ENCODE measurements at places on chromosomes 13 and 19.

DNA sequence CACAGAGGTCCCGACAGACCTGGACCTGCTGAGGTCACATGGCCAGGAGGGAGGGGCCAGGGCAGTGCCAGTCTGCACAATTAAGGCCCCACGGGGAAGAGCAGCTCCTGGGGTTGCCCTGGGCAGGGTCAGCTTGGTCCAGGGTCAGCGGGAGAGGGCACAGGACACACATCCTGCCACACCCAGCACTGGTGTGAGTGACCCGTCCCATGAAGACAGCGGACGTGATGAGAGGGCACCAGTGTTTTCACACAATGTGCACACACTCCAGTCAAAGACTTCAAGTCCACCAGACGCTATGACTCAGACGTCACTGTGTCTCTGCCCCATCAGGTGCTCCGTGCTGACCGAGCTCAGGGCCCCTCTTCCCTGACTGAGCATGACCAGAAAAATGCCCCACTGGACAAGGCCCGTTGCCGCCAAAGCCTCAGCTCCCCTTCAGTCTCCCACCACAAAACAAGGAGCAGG, 4.2 kb downstream of the TMEM259 start:
- peaks cover 45% of the 10 kb centered on the region for H3K4me1 ChIP-seq
- peak overlapping the region; percentile 74 for H3K27ac ChIP-seq
- peaks cover 11% of the 10 kb centered on the region for H3K36me3 ChIP-seq
- DNase-seq = no peak
- H3K4me3 ChIP-seq = peak overlapping the region; percentile 8

DNA sequence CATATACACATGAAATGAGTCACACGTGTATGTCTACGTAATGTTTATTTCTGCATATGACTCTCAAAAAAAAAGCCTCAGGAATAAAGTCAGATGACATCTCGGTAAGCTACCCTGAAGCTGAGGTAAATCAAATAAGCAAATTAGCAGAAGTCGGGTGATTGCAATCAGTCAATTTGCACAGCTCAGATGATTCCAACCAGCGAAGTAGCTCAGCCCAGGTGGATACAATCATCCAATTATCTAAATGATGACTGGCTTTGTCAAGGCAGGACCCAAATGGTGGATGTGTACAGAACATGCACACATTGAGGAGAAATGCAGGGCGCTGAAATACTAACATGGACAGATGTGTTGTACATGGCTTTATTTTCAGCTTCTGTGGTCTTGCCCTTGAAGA, 148.5 kb downstream of the ZNF486 start:
- DNase-seq = no peak
- no peaks in the 10 kb centered on the region for H3K4me1 ChIP-seq
- no peaks in the 10 kb centered on the region for H3K36me3 ChIP-seq

DNA sequence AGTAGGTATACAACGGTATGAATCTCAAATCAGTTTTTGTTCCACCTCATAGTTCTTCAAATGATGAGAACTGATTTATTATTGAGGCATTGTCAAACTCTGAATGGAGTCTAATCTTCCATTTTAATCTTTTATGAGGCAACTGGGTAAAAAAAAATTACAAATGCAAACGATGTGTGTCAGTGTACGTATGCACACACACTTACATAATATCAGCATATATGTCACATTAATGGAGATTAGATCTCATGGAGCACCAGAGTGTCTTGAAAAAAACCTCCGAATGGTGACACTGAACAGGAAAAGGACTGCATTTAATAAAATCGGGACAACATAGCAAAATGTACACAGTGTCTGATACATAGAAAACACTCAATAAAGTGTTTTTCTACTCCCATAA, 842.7 kb downstream of the EFNB2 start:
- H3K27me3 ChIP-seq = no peaks in the 10 kb centered on the region
- H3K4me1 ChIP-seq = no peaks in the 10 kb centered on the region
- H3K4me3 ChIP-seq = no peak overlapping the region
- no peaks in the 10 kb centered on the region for H3K36me3 ChIP-seq

- peaks cover 13% of the 10 kb centered on the region for H3K27me3 ChIP-seq
- no peak for DNase-seq
- H3K27ac ChIP-seq = no peak overlapping the region
- H3K36me3 ChIP-seq = no peaks in the 10 kb centered on the region
- no peak overlapping the region for H3K4me3 ChIP-seq
Observed at GRCh38 chr13:23500849-23501248, 67.3 kb upstream of the SACS start.

DNA sequence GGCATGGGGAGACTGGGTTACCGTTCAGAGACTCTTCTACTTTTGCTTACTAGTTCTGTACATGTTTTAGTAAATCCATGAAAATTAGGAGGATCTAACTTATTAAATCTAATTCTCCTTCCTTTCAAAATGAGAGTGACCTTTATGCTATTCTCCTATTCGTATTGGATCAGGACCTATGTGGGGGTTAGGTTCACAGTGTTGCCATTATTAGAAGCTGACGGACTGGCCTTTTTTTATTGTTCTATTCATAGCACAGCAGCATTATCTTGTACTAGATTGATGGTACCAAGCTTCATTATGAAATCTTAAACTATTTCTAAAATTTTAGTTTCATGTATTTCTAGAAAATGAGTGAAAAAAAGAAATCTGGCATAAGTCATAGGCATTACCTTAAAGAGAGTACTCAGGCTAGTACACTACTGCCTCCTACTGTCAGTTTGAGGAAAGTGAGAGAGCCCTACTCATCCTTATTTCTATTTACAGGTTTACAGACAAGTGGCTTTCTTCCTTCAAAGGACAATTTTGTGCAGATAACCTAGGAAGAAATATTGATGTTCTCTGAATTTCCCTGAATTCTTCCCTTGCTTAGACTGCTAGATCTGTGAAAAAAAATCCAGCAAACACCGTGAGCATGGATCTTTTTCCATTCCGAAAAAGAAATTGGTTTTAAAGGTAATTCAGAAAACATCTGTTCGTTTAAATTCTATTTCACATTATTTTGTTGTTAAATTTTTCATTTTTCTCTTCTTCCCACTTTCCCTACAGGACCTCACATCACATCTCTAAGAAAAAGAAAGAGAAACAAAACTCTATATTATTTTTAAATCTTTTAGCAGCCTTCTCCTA, 485.5 kb downstream of the DIAPH3 start:
- H3K27ac ChIP-seq = no peak overlapping the region
- H3K36me3 ChIP-seq = no peaks in the 10 kb centered on the region
- no peak overlapping the region for H3K4me3 ChIP-seq
- H3K4me1 ChIP-seq = no peaks in the 10 kb centered on the region
- DNase-seq = no peak

GRCh38 chr19:10911579-10912363, 16.7 kb downstream of the YIPF2 start:
- H3K27ac ChIP-seq = no peak overlapping the region
- DNase-seq = no peak
- H3K4me1 ChIP-seq = no peaks in the 10 kb centered on the region
- H3K36me3 ChIP-seq = peaks cover 11% of the 10 kb centered on the region

- H3K27ac ChIP-seq = peak overlapping the region; percentile 89
- H3K4me3 ChIP-seq = peak overlapping the region; percentile 76
- peaks cover 41% of the 10 kb centered on the region for H3K36me3 ChIP-seq
- no peaks in the 10 kb centered on the region for H3K27me3 ChIP-seq
- DNase-seq = peak; percentile 79
Observed at GRCh38 chr19:40803857-40804782, 5.1 kb downstream of the EGLN2 start.

DNA sequence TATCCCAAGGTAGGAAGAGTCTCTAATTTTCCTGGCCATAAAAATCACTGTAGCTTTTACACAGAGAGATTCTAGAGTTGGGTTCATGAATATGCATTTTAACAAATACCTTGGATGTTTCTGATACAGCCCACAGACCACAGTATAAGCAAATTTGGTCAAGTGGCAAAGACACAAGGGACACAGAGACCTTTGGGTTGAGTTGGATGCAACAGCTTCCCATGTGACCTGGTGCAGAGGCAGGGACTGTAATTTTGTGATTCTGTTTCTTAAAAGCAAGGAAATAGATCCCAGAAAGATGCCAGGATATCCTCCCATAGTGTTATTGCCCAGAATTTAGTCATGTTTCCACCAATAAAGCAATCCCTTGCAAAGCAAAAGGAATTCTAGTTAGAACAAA, 27.0 kb downstream of the FPR3 start:
- H3K36me3 ChIP-seq = peaks cover 5% of the 10 kb centered on the region
- H3K4me1 ChIP-seq = no peaks in the 10 kb centered on the region
- H3K4me3 ChIP-seq = no peak overlapping the region
- no peak for DNase-seq

GRCh38 chr19:33865306-33865705, 68.6 kb downstream of the KCTD15 start:
- H3K4me1 ChIP-seq = no peaks in the 10 kb centered on the region
- no peak overlapping the region for H3K4me3 ChIP-seq
- no peak overlapping the region for H3K27ac ChIP-seq
- H3K36me3 ChIP-seq = no peaks in the 10 kb centered on the region
- DNase-seq = no peak

GRCh38 chr19:3094601-3095440, 659 bp downstream of the GNA11 start:
- no peak overlapping the region for H3K27ac ChIP-seq
- peaks cover 19% of the 10 kb centered on the region for H3K27me3 ChIP-seq
- no peaks in the 10 kb centered on the region for H3K36me3 ChIP-seq

DNA sequence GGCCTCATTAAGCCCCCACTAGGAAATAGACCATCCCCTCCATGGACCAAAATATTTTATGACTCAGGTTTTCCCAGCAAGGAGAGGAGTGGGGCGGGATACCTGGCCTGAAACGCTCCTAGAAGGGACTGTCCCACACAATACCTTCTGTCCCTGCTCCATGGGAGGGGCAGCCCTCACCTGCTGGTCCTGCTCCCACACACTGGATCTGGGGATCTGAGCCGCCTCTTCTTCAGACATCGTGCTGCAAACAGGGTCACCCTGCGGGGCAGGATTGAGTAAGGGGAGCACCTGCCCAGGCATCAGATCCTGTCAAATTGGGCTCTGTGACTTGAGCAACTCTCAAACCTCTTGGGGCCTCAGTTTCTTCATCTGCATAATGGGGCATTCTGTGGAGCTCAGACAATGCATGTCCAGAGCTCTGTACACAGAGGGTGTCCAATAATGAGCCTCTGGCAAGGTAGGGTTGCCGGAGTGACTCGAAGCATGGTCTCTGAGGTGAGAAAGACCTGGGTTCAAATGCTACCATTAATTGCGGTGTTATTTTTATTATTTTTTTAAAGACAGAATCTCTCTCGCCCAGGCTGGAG, 1.1 kb downstream of the PLIN5 start:
- no peak for DNase-seq
- peaks cover 3% of the 10 kb centered on the region for H3K4me1 ChIP-seq
- no peak overlapping the region for H3K4me3 ChIP-seq
- no peak overlapping the region for H3K27ac ChIP-seq
- H3K27me3 ChIP-seq = peaks cover 13% of the 10 kb centered on the region
- H3K36me3 ChIP-seq = no peaks in the 10 kb centered on the region

GRCh38 chr19:15463861-15464371, 428 bp downstream of the RASAL3 start:
- peaks cover 36% of the 10 kb centered on the region for H3K36me3 ChIP-seq
- H3K27ac ChIP-seq = peak overlapping the region; percentile 96
- peak; percentile 88 for DNase-seq
- peak overlapping the region; percentile 89 for H3K4me3 ChIP-seq
- H3K4me1 ChIP-seq = peaks cover 48% of the 10 kb centered on the region
- no peaks in the 10 kb centered on the region for H3K27me3 ChIP-seq

DNA sequence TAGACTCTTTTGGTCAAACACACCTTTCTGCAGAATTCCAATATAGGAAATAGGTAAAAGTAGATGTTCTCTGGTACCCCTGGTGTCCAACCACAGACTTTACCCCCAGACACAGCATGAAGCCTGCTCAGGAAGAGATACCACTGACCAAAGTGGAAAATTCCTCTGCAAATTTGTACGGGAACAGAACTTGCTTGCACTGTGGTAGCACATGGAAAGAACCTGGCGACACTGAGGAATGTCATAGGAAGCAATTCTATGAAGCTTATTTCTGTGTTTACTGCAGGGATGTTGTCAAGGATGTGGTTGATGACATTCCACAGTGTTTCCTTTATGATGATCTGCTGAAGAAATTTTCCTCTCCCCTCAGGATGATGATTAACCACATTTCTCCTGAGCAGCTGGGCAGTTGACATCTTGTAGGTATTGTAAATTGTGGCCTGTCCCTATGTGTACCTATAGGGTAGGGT, 48.9 kb upstream of the TNFSF11 start:
- no peaks in the 10 kb centered on the region for H3K4me1 ChIP-seq
- H3K4me3 ChIP-seq = no peak overlapping the region
- DNase-seq = no peak
- H3K27ac ChIP-seq = no peak overlapping the region

GRCh38 chr13:83057119-83057518, 825.2 kb downstream of the SLITRK1 start:
- no peak overlapping the region for H3K27ac ChIP-seq
- no peaks in the 10 kb centered on the region for H3K36me3 ChIP-seq
- H3K4me1 ChIP-seq = no peaks in the 10 kb centered on the region
- no peak overlapping the region for H3K4me3 ChIP-seq
- no peak for DNase-seq

DNA sequence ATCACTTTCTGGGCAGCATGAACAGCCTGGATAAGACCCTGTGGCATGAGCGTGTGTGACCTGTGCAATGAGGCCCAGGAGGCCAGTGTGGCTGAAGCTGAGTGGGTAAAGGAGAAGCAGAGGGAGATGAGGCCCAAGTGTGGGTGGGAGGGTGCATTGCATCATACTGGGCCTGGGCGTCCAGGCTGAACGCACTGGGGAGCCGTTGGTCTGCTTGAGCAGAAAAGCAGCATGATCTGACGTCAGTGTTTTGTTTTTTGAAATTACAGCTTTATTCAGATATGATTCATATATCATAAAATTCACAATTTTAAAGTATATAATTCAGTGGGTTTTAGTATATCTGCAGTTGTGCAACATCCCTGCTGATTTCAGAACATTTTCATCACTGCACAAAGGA, 409.7 kb downstream of the HS6ST3 start:
- H3K4me3 ChIP-seq = no peak overlapping the region
- H3K4me1 ChIP-seq = no peaks in the 10 kb centered on the region
- no peaks in the 10 kb centered on the region for H3K27me3 ChIP-seq
- H3K36me3 ChIP-seq = no peaks in the 10 kb centered on the region

GRCh38 chr19:51514866-51515481, 13.4 kb upstream of the SIGLEC12 start:
- no peak overlapping the region for H3K27ac ChIP-seq
- H3K4me3 ChIP-seq = no peak overlapping the region
- H3K36me3 ChIP-seq = no peaks in the 10 kb centered on the region
- peak; percentile 28 for DNase-seq
- peaks cover 25% of the 10 kb centered on the region for H3K27me3 ChIP-seq

GRCh38 chr13:91212231-91212630, 135.3 kb upstream of the MIR17HG start:
- peaks cover 12% of the 10 kb centered on the region for H3K27me3 ChIP-seq
- no peak for DNase-seq
- no peak overlapping the region for H3K27ac ChIP-seq
- no peaks in the 10 kb centered on the region for H3K36me3 ChIP-seq

GRCh38 chr19:31668921-31669320, 319.7 kb upstream of the TSHZ3 start:
- no peaks in the 10 kb centered on the region for H3K36me3 ChIP-seq
- no peak overlapping the region for H3K27ac ChIP-seq
- H3K4me3 ChIP-seq = no peak overlapping the region
- no peak for DNase-seq
- no peaks in the 10 kb centered on the region for H3K27me3 ChIP-seq

- no peak for DNase-seq
- no peaks in the 10 kb centered on the region for H3K36me3 ChIP-seq
- H3K27me3 ChIP-seq = peaks cover 16% of the 10 kb centered on the region
- H3K4me1 ChIP-seq = no peaks in the 10 kb centered on the region
- H3K4me3 ChIP-seq = no peak overlapping the region
- no peak overlapping the region for H3K27ac ChIP-seq
Observed at GRCh38 chr13:24854311-24854710, 90.3 kb downstream of the RNF17 start.

- no peak overlapping the region for H3K27ac ChIP-seq
- peaks cover 2% of the 10 kb centered on the region for H3K27me3 ChIP-seq
- H3K4me1 ChIP-seq = no peaks in the 10 kb centered on the region
- no peak overlapping the region for H3K4me3 ChIP-seq
- H3K36me3 ChIP-seq = no peaks in the 10 kb centered on the region
Observed at GRCh38 chr13:76790526-76790925, 95.7 kb downstream of the KCTD12 start.

Measured in activated CD4-positive, alpha-beta memory T cell treated with anti-CD3 and anti-CD28 coated beads for 36 hours (primary cell).